ENCODE measurements at places on chromosomes 16 and 17.

DNA sequence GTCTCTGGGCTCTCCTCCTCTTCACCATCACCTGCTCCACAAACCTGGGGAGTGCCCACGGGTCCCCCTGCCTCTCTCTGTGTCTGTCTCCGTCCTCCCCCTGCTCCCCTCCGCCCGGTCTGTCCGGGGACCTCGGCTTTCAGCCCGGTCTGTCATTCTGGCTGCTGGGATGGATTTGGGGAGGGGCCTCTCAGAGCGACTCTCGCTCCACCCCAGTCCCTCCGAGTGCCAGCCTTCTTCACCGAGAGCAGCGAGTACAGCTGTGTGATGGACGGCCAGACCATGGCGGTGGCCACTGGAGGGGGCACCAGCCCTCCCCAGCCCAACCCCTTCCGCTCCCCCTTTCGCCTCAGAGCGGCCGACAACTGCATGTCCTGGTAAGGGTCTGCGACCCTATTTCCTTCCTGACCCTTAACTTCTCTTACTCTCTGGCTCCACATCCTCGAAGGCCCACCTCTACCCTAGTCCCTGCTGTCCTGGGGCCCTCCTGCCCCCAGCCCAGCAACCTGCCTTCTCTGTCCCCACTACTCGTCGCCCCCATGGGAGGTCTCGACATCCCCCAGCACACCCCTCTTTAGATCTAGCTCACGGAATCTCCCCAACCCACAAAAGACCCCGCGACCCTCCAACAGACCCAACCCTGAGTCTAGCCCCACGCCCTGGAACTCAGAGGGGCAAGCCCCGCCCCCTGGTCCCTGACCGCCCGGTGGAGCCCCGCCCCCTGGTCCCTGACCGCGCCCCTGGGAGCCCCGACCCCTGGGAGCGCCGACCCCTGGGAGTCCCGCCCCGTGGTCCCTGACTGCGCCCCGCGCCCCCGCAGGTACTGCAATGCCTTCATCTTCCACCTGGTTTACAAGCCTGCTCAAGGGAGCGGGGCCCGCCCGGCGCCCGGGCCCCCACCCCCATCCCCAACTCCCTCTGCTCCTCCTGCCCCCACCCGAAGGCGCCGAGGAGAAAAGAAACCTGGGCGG, 5.6 kb upstream of the CXCL16 start:
- DNase-seq: no peak

GRCh38 chr17:40554646-40555295, 10.5 kb downstream of the CCR7 start:
- DNase-seq: no peak

DNA sequence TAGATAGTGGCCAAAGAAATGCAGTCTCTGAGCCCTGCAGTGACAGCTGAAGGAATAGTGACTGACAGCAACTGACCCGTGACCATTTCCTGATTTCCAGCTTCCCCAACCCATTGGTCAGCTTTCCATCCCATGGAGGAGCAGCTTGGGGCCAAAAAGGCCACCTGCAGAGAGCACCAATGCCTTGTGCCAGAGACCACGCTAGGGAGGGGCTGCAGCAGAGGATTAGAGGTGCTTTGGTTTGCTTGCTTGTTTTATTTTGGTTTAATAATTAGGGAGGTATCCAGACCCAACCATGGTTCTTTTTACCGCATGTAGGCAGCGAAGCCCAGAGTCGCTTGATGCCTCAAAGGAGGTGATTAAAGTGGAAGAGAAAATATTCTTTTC, 61.3 kb upstream of the SIAH1 start:
- no peak for DNase-seq

DNA sequence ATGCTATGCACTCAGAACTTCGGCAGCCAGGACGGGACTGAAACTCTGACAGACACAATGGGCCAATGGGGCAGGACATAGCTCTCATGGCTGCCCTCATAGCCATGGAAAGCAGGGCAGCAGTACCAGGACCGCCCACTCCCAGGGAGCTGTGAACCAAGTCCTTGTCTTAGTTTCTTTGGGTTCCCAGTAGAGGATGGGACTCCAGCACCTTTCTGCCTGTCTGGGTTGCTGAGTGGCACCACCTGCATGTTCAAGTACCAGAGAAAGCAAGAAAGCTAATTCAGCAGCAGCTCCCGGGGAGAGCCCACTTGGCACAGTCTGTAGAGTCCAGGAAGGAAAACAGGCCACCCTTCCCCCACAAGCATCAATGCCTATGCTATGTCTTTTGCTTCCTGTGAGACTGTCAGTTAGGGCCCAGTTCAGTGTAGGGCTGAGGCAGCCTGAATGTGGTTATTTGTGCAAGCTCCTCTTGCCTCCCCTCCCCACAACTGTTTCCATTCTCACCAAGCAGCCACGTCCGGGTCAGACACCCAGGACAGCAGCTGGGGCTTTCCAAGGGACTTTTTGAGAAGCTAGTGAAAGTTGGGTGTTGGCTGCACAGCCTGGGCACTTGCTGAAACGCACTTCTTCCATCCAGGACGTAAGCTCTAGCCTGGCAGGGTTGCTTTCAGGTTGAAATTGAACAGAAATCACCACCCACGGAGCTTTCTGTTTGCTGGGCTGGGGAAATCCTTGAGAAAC, 7.8 kb downstream of the SUPT4H1 start:
- DNase-seq: peak; percentile 84

GRCh38 chr17:75731086-75731715, 9.9 kb downstream of the ITGB4 start:
- no peak for DNase-seq

DNA sequence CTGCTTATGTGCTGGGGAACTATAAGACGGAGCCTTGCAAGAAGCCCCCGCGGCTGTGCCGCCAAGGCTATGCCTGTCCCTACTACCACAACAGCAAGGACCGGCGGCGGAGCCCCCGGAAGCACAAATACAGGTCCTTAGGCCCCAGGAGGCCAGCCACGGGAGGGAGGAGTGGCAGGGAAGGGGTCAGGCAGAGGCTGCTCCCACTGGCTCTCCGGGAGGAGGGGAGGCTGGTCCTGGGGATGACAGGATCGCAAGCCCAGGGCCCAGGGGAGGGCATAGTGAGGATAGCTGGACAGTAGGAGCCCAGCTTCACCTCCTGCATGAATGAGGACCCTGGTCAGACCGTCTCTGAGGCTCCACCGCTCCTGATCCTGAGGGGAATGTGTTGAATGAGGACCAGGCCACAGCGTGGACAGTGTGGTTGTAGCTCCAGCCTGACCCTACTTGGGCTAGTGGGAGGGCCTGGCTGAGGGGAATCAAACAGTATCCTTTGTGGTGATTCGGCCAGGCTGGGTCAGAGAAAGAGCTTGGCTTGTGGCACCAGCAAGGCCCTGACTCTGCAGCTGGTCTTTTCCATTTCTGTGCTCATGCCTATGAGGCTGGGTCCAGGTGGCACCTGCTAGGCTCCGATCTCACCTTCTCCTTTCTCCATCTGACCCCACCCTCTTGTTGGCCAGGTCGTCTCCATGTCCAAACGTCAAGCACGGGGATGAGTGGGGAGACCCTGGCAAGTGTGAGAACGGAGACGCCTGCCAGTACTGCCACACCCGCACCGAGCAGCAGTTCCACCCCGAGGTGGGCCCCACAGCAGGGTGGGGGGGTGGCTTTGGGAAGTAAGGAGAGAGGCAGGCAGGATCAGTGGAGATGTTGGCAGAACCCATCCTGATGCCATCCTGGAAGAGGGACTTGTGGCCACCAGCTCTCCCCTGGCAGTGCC, 28.7 kb downstream of the UNK start:
- DNase-seq: no peak

DNA sequence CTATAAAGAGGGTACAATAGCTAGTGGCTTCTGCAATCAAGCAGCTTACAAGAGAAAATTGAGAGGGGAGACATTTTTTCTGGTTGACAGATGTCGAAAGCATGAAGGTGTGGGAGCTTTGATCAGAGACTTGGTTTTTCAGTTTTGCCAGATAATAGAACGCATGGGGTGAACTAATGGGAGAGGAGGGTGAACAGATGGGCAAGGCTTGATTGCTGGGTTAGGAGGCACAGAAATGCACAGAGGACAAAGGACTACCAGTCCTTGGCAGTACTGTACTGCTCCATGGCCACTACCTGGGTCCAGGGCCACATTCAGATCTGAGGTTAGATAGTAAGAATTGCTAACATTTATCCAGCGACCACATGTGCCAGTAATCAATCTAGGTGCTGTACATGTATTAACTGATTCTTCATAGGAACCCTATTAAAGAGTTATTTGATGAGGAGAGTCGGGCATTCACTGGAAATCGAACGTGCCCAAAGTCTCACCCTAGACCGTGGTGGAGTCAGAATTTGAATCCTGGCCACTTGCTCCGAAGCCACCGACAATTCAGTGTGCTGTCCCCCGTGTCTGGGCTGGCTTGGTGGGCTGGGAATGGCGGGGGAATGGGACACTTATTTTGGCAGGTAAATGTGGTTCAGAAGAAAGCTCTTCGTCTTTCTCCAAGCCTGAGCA, 873 bp upstream of the KSR1 start:
- no peak for DNase-seq

DNA sequence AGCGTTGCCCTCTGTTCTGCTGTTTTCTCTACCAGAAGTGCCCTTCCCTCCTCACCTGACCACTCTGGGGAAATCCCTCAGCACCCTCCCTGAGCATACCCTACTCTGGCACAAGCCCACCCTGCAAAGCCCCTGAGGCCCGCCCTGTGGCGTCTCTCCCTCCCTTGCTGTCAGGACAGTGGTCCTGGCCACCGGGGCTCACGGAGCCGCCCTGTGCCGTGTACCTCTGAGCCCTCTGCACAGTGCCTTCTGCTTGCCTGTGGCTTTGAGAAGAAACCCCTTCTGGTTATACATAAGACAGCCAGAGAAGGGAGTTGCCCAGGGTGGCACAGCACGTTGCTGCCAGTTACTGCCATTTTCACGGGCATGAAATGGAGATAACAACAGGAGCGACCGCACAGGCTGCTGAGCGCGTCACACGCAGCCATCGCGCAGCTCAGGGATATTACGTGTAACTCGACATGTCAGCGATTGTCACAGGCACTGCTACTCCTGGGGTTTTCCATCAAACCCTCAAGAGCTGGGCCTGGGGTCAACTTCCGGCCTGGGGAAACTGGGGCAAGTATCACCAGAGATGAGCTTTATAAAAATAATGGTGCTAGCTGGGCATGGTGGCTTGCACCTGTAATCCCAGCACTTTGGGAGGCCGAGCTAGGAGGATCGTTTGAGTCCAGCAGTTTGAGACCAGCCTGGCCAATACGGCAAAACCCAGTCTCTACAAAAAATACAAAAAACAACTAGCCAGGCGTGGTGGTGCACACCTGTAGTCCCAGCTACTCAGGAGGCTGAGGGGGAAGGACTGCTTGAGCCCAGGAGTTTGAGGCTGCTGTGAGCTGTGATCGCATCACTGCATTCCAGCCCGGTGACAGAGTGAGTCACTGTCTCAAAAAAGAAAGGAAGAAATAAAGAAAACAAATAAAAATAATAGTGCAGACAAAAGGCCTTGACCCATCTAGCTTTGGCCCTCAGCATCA, 14.8 kb downstream of the SCGB1C2 start:
- DNase-seq: no peak

DNA sequence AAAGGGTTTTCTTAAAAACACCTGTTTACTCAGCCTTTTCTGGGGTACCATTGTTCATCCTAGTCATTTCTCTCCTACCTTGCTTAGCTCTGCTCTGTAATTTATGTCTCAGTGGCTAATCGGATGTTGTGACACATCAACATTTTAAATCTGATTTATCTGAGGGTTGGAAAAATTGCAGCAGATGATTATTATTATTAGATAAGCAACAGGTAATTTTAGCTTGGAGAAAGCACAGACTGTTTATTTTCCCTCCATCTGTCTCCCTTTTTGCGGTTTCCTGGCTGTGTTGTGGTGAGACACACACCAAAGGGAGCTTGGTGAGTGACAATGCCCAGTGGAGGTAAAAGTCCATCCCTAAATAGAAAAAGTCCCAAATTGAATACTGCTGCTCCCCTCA, 389.9 kb downstream of the UTP18 start:
- no peak for DNase-seq

DNA sequence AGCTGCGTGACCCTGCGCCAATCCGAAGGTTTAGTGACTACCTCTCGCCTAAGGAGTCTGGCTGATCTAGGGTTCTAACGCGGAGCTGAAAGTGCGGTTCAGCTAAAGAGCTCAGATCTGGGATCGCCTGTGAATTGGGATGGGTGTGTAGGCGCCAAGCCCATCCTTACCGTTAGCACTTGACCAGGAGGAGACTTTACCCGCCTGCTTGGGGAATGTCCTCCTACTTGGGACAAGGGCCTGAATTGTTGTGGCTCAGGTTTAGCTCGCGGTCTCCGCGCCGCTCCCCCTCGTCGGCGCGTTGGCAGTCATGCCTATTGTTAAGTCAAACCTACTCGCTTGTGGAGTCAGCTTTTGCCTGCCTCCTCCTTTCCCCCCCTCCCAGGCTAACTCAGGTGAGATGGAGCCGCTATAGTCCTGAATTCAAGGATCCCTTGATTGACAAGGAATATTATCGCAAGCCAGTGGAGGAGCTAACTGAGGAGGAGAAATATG, 480 bp downstream of the MRPS7 start:
- no peak for DNase-seq

DNA sequence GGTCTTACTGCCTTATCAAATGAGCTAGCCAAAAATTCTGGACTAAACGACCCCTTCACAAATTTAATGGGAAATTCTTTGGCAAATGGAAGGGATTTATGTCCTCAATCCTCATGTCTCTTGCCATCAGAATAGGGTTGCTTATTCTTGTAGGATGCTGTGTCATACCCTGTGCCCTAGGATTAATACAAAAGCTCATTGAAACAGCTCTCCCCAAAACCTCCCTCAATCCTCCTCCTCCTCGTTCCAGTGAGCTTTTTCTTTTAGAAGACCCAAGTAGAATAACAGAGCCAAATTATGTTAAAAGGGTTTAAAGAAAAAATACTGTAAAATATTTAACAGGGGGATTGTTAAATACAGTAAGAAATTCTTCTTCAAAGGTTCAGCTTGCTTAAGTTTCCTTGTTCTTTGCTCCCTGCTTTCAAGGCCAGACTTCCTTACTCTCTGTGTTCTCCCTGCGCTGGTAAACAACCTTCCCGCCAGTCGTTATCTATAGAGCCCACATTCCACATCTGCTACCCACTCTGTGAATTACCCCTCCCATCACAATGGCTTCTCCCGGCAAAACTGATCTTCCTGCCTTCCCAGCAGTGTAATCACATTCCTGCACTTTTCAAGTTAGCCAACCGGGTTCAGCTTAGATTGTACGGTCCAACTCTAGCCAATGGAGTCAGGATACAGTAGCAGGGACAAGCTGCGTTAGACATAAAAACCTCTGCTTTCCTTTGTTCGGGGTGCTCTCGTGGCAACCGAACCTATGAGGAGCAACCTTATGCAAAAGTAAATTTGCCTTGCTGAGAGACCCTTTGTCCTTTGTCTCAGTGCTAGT, 9.7 kb downstream of the HPR start:
- DNase-seq: no peak

- DNase-seq: no peak
Measured at GRCh38 chr17:11898526-11899235, 98.6 kb downstream of the ZNF18 start.

GRCh38 chr16:87647431-87648185, 45.3 kb downstream of the JPH3 start:
- no peak for DNase-seq
